ENCODE measurements at places on chromosomes 2 and 18.
A peak's percentile ranks its signal among the peaks of the same experiment; 100 is the strongest.

GRCh38 chr18:63132819-63133200 lies 186.8 kb downstream of the BCL2 start:
- no peak for DNase-seq

GRCh38 chr2:33457556-33458247 lies 18.7 kb upstream of the RASGRP3 start:
- no peak for DNase-seq

DNA sequence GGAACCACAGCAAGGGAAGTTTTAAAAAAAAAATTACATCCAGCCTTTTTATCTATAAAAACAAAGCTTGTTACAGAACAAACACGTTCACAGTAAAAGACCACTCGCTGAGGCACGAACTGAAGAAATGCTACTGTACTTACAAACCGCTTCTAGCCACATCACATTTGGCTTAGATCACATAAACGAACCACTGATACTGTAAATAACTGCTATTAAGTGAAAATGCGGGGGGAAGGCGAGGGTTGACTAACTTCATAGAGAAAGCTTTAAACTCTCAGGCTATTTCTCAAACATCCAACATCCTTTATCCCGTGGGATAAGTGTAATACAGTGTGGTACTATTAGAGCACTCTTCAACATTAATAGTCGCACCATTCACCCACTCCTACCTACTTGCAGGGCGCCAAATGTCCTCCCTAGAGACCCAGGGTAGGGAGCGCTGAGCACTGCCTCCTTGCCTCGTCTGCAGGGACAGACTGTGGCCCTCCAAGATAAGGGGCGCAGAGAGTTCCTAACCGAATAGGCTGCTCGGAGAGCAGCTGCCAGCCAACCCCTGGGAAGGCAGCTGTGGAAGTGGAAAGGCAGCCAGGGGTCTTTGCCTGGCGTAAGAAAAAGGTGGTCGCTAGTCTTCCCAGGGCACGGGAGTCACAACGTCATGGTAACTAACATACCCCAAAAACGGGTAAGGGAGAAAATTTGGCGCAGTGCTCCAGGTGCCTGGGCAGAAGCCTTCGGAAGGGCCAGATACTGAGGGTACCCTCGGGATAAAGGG lies 854 bp downstream of the GPR155 start:
- peak; percentile 33 for DNase-seq

DNA sequence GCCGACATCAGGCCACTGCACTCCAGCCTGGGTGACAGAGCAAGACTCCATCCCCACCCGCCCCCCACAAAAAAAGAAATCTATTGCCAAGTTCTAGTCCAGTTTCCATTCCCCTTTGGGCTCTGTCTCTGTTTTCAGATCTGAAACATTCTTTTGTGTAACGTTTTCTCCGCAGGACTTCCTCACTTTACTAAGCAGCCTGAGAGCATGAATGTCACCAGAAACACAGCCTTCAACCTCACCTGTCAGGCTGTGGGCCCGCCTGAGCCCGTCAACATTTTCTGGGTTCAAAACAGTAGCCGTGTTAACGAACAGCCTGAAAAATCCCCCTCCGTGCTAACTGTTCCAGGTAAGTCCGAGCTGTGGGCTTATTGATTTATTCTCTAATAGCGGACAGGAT lies 48.8 kb downstream of the MERTK start:
- no peak for DNase-seq

- DNase-seq, result no peak
These were observed 490 bp downstream of the NDUFS1 start for GRCh38 chr2:206158563-206159345.

DNA sequence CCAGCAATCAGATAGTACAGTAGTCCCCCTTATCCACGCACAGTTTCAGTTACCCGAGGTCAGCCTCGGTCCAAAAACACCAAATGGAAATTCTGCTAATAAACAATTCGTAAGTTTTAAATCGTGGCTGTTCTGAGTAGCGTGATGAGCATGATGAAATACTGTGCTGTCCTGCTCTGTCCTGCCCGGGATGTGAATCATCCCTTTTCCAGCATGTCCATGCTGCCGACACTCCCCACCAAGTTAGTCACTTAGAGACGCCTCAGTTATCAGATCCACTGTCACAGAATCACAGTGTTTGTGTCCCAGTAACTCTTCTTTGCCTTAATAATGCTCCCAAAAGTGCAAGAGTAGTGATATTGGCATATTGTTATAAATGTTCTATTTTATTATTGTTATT lies 62.1 kb downstream of the MEX3C start:
- DNase-seq, result no peak

DNA sequence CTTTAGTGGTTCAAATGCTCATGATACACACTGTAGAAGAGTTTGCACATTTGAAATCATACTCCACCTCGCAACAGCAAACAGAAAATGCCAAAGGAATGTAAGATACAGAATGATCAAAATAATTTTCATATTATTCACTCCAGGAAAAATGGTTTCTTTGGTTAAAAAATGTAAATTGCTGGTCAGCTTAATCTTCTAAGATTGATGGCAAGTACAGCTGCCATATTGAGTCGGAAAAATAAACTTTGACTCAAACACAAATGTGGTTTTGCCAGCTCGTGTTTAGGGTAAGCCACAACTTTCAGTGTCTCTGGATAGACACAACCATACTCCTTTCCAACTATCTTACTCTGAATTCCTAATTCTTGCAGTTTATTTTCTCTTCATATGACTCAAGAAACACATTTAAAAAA lies 154.9 kb upstream of the SMIM21 start:
- no peak for DNase-seq

DNA sequence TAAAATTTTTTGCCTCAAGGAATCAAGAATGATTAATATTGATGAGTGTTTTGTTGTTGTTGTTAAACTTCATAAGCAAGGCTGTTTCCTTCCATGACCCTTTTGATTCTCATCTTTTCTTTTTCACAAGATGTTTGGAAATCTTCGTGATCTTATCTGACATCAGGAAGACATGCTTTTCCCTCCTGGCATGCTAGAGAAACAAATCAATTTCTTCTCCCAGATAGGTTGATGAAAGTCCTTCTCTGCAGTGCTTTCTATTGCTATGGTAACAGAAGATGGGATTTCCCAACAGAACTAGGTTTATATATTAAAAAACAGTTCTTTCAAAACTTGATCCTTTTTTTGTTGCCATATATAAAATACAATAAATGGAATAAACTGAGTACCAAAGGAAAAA lies 85.2 kb downstream of the EML6 start:
- no peak for DNase-seq

- DNase-seq, result no peak
These were observed 163.1 kb downstream of the CCDC178 start for GRCh38 chr18:33277431-33277830.

DNA sequence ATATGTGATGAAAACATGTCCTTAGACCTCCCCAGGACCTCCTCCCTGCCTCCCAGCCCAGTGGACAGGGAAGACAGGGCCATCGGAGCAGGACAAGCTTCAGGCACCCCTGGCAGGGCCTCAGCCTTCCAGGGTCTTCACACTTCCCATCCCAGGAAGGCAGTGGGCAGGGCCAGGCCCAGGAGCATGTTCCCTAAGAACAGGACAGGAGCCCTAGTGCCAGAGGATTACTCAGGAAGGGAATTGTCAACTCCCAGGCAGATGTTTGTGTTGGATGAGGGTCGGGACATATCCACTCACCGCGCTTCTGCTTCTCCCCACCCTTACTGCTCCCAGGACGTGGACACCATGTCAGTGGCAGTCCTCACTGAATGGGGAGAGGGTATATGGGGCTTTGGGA lies 138.9 kb downstream of the TNS1 start:
- DNase-seq, result no peak

- no peak for DNase-seq
These were observed 391.8 kb upstream of the CRIM1 start for GRCh38 chr2:35963824-35964223.

- no peak for DNase-seq
These were observed 945.0 kb upstream of the CRIM1 start for GRCh38 chr2:35410431-35411061.

DNA sequence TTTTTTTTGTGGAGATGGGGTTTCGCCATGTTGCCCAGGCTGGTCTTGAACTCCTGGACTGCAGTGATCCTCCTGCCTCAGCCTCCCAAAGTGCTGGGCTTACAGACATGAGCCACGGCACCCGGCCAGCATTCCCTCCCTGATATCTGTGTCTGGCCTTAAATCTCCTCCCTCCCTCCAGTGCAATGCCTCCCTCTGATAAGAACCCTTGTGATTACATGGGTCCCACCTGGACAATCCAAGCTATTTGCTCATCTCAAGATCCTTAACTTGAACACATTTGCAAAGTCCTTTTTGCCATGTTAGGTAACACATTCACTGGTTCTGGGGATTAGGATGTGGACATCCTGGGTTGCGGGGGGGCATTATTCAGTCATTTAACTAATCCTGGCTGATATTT lies 40.5 kb upstream of the CREB1 start:
- DNase-seq, result no peak

GRCh38 chr2:196966061-196966460 lies 39.6 kb upstream of the PGAP1 start:
- no peak for DNase-seq

- no peak for DNase-seq
These were observed 24.2 kb downstream of the KCNK3 start for GRCh38 chr2:26716769-26717168.

- DNase-seq, result peak; percentile 63
These were observed 11.6 kb downstream of the CD28 start for GRCh38 chr2:203718087-203718486.

DNA sequence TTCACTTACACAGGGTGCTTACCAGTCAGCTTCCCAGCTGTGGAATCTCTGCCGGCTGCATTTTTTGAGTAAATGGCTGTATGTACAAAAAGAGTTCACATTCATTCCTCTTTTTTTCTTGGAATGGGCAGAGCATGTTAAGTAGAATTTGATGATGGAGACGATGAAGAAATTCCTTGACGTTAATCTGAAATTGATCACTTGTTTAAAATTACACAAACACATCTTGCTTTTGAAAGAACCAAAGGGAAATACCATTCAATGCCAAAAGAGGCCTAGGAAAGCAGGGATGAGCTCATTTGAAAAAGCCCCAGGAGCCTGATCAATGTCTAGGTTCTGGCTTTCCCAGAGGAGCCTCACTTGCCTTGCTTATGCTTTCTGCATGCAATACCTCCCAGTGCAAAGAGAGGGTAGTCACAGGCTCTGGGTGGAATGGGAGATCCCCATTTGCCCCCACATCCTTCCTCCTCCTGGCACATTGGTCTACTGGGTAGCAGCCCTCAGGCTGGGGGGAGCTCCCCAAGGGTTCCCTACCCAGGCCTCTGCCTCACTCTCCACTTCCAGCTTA lies 12.3 kb upstream of the SMAD7 start:
- no peak for DNase-seq

GRCh38 chr18:7898181-7898580 lies 331.1 kb downstream of the PTPRM start:
- DNase-seq, result no peak

- no peak for DNase-seq
These were observed 4.1 kb upstream of the SNED1 start for GRCh38 chr2:240994171-240994896.

DNA sequence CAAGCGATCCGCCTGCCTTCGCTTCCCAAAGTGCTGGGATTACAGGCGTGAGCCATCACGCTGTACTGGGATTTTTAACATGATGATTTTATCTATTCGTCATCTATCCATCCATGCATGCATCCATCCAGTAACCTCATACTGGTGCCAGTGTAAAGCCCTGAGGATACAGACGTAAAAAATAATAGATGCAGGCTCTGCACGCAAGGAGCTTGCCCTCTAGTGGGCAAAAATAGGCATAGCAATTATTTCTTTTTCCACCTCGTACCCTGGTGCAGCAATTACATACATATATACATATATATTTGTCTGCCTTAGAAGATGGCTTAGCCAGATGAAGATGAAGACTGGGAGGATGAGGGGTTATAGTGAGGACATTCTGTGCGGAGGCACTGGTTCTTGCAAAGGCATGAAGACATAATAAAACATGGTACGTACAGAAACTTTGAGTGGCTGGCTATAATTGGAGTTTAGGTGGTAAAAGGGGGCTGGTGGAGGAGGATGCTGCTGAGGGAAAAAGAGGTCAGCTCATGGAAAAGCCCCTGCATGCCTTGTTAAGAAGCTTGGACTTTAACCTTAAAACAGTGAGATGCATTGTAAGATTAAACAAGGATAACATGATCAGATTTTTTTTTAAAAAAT lies 19.6 kb upstream of the RPIA start:
- DNase-seq, result peak; percentile 24

GRCh38 chr2:167504061-167504460 lies 615.8 kb downstream of the XIRP2 start:
- DNase-seq, result no peak

- no peak for DNase-seq
These were observed 695.8 kb downstream of the RNF144A start for GRCh38 chr2:7612969-7613368.

DNA sequence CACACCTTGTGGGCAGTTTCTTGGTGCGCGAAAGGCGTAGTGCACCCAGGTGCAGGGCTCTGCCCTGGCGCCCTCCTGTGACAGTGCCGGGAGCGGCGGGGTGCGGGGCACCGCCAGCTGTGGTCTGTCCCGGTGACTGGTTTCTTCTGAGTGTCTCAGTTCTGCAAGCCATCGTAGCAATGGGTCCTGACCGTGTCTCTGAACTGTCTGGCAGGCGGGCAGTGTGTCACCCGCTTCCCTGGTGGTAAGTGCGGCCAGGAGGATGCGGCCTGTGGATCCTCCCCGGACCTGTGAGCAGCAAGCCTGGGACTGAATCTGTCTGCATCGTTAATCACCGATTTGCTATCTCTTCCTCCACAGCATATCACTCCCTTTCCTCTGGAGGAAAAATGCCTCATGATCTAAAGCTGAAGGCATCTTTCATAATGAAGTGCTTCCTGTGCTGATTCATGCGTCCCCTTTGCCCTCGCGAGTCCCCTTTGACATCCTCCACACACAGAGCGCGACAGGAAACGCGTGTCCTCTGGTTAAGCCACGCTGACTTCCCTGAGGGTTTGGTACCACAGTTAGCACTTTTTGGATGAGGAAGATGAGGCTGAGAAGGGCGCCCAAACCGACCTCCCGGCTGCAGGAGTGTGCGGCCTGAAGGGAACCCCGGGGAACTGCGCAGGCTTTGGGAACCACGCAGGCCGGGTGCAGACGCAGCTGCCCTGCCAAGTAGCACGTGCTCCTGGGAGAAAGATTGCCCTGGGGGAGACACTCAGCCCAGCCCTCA lies 416.0 kb upstream of the HS6ST1 start:
- no peak for DNase-seq

GRCh38 chr2:190515687-190516086 lies 18.8 kb downstream of the NEMP2 start:
- no peak for DNase-seq

- DNase-seq, result no peak
These were observed 60.0 kb upstream of the SGPP2 start for GRCh38 chr2:222364285-222364895.

DNA sequence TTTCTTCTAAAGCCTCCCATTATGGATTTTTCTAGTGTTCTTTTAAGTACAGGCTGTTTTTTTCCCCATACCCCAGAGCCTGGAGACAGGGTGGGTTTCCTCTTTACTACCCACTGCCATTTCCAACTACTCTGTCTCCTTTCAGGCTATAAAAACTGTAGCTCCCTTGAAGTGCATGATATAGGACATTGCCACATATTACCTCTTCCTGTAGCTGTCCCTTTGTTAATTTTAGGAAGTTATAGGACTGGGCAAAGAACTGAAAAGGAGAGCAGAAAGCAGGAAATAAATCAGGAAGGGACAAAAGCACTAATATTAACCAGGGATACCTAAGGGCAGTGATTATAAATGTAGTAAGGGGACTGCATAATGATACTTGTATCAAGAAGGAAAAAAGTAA lies 54.1 kb downstream of the VIL1 start:
- no peak for DNase-seq

GRCh38 chr2:100247256-100248043 lies 74.9 kb downstream of the LONRF2 start:
- no peak for DNase-seq

- DNase-seq, result no peak
These were observed 10.9 kb upstream of the ERBB4 start for GRCh38 chr2:212549463-212549862.
